Stimulated activated CD8-positive, alpha-beta memory T cell treated with anti-CD3 and anti-CD28 coated beads, Interleukin-4, amount 100 ng/mL, for 48 hours (primary cell): ENCODE measurements at places on chromosomes 13 and 19.

- DNase-seq: no peak
Measured at GRCh38 chr13:112851107-112852038, 117.6 kb upstream of the MCF2L start.

DNA sequence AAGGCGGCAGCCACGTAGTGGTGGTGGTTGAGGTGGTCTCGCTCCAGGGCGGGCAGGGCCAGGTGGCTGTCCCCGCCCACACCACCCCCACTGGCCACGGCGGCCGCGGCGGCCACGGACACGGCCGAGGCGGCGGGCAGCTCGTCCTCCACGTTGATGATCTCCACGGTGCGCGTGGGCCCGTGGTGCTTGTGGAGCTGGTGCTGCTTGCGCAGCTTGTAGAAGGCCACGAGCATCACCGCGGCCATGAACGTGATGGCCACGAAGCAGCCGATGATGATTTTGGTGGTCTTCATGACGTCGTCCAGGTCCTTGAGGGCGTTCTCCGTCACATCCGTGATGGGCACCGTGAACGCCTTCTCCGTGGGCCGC, 4.0 kb upstream of the ASPDH start:
- no peak for DNase-seq

DNA sequence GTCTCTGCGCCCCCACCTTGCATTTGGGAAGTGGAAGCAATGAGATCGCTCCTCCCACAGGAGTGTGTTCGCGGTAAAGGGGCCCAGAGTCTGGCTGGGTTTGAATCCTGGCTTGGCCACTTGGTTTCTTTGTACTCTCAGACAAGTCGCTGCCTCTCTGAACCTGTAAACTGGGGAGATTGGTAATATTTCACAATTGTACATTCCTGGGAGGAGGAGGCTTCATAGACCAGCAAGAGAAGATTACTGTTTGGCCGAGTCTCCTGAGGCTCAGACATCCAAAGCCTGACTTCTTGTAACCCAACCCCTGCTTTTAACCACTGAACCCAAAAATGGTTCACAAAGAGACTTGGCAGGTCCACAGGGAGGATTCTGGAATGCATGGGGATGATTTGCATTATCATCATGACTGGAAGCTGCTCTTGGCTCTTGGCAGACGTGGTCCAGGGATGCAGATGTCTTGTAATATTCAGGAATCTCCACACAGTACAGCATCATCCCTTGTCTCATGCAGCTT, 13.6 kb upstream of the STRN4 start:
- no peak for DNase-seq

GRCh38 chr13:48009284-48009683, 8.2 kb upstream of the SUCLA2 start:
- no peak for DNase-seq

DNA sequence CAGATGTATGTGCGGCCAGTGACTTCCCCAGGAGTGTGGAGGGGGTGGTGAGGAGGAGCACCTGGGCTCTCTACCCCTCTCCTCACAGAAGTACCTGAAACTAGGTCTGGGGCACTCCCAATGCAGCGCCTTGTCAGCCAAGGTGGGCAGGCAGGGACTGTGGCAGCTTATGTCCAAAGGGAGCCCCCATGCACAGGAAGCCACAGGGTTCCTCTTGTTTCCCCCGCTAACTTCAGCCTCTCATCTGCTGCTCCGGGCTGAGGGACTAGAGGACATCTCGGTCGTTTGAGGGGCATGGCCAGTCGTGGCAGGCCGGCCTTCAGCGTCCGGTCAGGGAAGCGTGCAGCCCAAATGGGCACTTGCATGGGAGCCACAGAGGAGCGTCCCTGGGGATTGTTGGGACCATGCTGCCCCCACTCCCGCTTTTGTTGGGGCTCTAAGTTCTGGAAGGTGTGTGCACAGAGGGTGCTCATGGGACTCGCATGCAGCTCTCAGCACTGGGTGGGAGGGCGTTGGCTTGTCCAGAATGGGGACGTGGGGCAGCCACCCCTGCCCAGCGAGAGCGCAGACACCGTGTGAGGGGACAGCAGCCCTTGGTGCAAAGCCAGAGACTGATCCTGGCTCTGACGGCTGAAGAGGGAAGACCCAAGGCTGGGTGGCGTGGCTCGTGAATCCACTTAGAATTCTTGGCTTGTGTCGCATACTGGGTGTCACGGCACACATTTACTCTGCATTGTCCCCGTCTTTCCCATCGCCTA, 16.6 kb upstream of the NPAS1 start:
- no peak for DNase-seq

- DNase-seq: no peak
Measured at GRCh38 chr19:47740866-47741519, 4.4 kb upstream of the NOP53 start.

GRCh38 chr13:112957295-112957677, 11.7 kb upstream of the MCF2L start:
- DNase-seq: no peak

GRCh38 chr13:87122551-87122950, 548.6 kb upstream of the SLITRK5 start:
- no peak for DNase-seq

DNA sequence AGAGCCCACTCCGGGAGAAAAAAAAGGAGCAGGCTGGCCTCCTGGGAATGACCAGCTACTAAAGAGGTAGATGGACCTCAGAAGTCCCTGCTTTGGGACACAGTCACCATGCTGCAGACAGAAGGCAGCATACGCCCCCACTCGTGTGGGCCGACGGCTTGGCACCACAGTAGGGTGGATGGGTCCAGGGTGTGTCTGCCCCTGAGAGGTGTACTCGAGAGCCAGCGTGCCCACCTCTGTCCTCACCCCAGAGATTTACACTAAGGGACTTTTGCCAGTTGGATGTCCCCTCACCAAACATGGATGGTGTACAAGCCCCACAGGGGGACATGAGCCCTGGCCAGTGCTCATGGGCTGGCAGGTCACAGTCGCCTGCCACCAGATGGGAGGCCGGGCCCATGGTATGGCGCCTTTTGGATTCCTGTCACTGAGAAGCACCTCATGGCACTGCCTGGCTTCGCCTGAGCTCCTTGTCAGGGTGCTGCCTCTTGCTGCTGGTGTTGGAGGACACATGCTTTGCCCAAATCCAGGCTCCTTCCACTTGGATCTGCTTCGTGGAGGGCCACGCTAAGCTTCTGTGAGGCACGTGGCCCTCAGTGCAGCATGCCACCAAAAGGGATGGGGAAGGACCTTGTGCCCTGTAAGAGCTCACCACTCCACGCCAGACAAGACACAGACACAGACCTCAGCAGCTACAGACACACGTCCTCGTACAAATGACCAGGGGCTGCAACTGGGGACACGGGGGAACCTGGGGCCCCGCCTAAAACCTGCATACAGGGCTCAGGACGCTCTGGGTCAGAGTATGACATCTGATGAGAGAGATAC, 13.3 kb upstream of the EPHX3 start:
- no peak for DNase-seq

DNA sequence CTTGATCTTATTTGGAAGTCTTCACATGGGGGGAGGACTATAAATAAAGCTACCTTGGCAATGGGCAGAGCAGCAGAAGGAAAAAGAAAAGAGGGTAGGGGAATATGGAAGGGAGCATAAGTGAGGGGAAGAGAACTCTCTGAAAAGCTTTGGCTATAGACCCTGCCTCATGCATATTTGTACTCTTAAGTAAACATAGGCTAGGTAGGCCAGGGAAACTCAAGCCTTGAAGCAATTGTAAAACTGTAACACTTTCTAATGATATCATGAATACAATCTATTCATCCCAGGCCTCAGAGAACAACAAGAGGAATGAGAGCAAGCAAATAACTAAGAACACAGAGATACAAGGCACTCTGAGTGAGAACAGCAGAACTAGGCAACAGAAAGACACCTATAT, 20.4 kb downstream of the MYCBP2 start:
- DNase-seq: no peak

DNA sequence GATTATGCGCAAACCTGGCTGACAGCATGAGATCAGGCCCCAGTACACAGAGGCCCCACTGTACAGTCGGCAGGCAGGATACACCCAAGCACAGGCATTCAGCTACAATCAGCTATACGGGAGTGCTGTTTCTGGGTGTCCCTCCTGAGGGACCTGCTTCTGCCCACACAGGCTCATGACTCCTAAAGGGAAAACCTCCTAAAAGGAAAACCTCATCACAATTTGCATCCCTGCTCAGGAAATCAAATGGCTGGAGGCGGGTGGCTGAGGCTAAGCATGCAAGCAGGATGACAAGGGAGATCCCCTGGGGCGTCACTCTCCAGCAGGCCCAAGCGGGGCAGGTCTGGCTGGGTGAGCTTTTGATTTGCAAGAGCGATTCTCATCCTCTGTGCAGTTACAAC, 99.8 kb downstream of the CRYL1 start:
- no peak for DNase-seq

- no peak for DNase-seq
Measured at GRCh38 chr13:100434010-100434763, 154.4 kb downstream of the GGACT start.

GRCh38 chr19:46451352-46451751, 20.0 kb downstream of the PNMA8A start:
- no peak for DNase-seq

- DNase-seq: no peak
Measured at GRCh38 chr19:48192750-48193149, 22.3 kb downstream of the ZSWIM9 start.

- no peak for DNase-seq
Measured at GRCh38 chr13:22855926-22856325, 324.9 kb upstream of the SGCG start.

DNA sequence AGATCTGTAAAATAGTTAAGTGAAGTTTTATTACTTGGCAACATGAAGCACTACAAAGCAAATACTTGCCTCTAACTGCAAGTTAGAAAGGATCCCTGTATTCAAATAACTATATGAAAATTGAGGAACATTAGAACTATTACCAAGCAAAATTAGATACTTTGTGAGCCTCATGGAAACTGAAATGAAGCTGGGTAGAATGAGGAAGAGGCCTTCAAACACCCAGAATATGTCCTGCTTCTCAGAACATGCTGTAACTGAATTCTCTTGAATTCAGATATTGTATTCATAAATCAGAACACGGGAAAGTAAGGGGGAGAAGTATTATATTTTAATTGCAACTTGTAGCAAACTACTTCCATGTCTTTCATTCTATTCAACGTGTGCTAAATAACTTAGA, 947.9 kb downstream of the PCDH17 start:
- DNase-seq: no peak

- no peak for DNase-seq
Measured at GRCh38 chr19:43318796-43319314, 34.6 kb upstream of the CD177 start.

GRCh38 chr13:78227709-78228108, 309.1 kb upstream of the EDNRB start:
- no peak for DNase-seq

- DNase-seq: no peak
Measured at GRCh38 chr19:32254509-32254890, 90.9 kb upstream of the ZNF507 start.

DNA sequence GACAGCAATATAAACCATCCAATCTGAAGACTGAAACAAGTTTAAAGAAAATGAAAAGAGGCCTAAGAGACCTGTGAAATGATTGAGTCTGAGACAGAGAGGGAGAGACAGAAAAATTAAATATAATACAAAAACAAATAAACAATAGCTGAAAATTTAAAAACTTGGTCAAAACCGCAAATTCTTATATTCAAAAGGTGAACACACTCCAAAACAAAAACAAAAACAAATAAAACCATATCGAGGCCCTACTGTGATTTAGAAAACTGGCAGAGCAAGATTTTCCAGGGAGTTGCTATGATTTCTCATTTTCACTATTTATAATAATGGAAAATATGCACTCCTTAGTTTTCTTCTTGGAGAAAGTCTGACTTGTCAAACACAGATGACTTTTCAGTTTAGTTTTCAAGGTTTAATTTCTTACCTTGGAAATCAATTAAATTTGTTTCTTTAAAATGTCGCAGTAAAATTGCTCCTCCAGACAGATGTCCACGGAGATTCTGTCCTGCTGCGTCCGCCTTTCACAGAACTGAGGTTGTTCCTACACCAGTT, 1420.3 kb downstream of the UQCRFS1 start:
- no peak for DNase-seq

- no peak for DNase-seq
Measured at GRCh38 chr13:84867246-84867645, 932.0 kb downstream of the SLITRK6 start.

GRCh38 chr13:35804901-35805300, 326.3 kb downstream of the DCLK1 start:
- no peak for DNase-seq

- DNase-seq: no peak
Measured at GRCh38 chr19:39296906-39297305, 699 bp downstream of the IFNL1 start.

DNA sequence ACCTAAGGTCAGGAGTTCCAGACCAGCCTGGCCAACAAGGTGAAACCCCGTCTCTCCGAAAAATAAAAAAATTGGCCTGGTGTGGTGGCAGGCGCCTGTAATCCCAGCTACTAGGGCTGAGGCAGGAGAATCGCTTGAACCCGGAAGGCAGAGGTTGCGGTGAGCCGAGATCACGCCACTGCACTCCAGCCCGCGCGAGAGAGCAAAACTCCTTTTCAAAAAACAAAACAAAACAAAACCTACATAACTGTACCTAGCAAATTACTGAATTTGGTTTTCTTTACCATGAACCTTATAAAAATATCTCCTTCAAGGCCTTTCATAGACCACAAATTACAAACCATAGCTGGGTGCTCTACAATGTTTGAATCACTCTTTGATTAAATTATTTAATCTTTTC, 760 bp downstream of the ZNF91 start:
- peak; percentile 53 for DNase-seq

DNA sequence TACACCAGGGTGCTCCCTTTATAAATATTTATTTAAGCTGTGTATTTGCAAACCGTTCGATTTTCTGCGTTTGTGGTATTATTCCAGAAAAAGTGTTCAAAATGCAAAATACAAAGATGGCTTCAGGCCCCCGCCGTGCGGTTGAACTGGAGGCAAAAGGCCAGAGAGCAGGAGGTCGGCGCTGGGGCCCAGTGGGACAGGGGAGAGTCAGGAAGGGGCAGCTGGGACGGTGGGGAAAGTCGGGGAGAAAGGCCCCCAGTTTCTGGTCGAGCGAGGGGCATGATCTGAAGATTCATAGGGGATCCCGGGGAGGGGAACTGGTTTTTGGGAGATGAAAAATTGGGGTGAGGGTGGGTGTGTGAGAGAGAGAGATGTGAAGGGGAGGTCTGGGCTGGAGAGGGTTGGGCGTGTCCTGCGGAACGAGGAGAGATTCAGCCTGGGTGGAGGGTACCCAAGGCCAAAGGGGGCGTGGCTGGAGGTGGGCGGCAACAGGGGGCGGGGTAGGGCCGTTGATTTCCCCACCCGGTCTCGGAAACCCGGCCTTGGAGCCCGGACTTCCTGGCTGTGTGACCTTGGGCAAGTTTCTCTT, 678 bp downstream of the ISOC2 start:
- DNase-seq: peak; percentile 69

GRCh38 chr19:52785506-52785905, 1.1 kb downstream of the ZNF600 start:
- no peak for DNase-seq
